Activated CD4-positive, alpha-beta T cell treated with anti-CD3 and anti-CD28 coated beads, Interleukin-2, amount 50 U/mL, for 16 hours (primary cell): ENCODE measurements at places on chromosomes 7 and 10.

GRCh38 chr7:116212869-116213268, 2.5 kb downstream of the TES start:
- no peak for DNase-seq

DNA sequence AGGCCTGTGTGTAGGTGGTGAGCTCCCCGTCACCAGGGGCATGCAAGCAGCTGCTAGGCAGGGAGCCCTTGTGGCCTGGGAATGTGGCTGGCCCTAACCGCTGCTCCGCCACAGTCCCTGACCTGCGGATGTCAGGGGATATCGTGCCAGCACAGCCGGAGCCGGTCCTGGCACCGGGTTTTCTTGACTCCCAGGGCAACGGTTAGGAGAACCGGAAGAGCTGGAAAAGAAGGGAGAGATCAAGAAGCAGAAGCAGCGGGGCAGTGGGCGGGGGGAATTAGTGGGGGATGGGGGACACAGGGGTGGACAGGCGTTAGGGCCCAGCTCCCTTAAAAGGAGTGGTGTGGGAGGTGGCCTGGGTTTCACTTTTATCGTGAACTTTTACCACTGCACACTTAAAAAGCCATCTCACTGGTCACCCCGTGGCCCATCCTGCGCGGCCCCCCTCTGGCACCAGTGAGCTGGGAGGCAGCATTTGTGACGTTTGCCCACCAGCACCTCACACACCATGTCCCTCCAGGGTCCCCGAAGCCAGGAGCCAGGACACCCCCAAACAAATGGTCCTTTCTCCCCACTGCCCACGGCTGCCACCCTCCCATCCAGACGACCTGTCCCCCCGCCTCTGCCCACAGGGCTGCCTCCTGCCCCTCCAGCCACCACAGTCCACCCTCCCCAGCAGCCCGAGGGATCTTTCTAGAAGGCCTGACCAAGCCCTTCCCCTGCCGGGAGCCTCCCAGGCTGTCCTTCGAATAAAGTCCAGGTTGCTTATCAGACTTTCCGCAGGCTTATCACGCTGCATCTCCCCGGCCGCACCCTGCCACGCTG, 1.8 kb upstream of the MICALL2 start:
- DNase-seq: no peak

GRCh38 chr10:11063856-11064255, 46.2 kb downstream of the CELF2 start:
- DNase-seq: no peak

DNA sequence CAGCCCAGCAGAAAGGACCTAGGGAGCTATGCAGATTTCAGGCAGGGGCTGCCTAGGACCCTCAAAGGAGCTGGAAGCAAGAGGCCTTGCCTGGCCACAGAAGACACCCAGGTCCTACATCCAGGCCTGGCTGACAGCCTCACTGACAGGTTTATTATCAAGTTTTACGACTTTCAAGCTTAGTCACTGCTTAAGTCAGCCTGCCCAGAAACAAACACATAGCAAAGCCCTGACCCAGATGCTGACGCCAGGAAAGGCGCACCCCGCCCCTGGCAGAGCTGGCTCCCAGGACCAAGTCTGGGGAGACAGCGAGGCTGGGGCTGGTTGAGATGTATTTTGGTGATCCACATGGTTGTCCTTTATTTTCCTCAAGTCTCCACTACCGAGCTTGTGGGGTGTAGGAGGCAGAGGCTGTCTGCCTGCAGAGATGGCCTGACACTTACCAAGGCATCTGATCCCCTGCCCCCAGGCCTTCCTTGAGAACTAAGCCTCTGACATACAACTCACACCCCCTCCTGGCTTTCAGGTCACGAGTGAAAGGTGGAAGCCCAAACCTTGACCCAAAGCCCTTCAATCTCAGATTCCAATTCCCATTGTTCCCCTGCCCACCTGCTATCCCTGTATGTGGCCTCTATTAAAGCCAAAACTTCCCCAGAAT, 80.7 kb upstream of the EMX2 start:
- no peak for DNase-seq

GRCh38 chr7:6556196-6556595, 4.9 kb upstream of the GRID2IP start:
- no peak for DNase-seq

DNA sequence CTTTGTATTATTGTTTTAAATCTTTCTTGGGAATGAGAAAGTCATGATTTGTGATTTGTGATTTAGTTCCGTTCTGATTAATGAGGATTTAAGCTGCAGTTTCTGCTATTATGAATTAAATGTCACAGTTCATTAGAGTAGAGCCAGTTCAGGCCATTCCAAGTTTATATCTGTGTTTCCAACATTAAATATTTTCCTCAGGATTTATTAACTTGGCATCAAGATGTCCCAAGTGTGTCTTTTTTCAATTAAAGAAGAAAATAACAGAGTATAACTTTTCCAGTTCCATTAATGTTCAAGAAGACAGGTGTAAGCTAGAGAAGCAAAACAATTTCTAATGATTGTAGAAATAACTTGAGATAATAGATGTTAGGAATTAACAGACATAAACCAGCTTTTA, 1183.2 kb upstream of the CELF2 start:
- no peak for DNase-seq

GRCh38 chr10:95578619-95579018, 17.4 kb upstream of the SORBS1 start:
- no peak for DNase-seq

GRCh38 chr7:90669492-90669891, 73.4 kb downstream of the CDK14 start:
- no peak for DNase-seq

- DNase-seq: no peak
These were observed 58.7 kb downstream of the PLPP4 start for GRCh38 chr10:120515741-120516140.

DNA sequence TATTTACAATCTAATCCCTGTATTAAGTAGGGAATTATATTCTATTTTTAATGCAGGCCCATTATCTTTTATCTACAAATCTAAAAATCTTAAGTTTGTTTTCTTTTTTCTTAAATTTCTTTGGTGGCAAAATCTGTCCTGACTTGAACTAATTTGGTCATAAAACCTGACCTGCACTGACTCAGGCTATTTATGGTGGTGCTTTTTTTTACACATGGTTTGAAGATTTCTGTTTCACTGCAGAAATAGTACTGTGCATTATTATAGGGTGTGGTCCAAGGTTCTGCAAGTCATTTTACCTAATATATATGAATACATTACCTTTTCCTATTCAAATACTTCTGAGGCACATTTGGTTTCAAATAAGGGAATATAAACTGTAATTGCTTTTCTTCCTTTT, 137.0 kb downstream of the CD36 start:
- DNase-seq: no peak

DNA sequence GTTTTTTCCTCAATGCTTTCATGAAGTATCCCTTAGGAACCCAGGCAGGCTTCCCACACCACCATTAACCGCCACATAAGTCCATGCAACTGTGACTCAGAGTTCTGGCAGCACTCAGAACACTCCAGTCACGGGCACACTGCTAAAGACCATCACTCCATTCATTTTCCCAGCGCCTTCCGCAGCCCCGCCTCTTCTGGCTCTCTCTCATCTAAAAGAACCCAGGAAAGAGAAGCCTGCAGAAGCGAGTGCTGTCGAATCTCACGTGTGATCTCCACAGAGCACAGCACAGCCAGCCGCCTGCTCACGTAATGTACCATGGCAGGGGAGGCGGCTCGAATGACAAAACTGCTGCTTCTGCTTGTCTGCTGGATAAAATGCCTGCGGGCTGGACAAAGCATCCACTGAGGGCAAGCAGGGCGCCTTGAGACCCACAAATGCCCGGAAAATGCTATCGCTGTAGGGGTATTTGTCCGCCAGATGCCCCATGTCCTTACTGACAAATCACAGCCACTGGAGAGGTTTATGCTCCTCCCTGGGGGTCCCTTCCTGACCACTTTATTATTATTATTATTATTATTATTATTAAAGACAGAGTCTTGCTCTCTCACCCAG, 1.8 kb downstream of the PSMG3 start:
- DNase-seq: no peak

- DNase-seq: no peak
These were observed 149.6 kb upstream of the PRPS1L1 start for GRCh38 chr7:18177129-18177814.

- no peak for DNase-seq
These were observed 25.2 kb downstream of the DNAJB12 start for GRCh38 chr10:72329290-72330068.

DNA sequence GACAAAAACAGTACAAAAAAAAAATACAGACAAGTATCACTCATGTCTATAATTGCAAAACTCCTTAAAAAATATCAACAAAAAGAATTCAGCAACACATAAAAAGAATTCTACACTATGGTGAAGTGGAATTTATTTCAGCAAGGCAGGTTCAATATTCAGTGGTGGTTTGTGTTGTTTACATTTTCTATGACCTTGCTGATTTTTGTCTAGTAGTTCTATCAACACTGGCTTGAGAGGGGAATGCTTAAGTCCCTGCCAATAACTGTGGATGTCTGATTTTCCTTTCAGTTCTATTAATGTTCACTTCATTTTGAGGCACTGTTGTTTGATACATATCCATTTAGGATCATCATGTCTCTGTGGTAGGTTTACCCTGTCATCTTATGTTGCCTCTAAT, 58.5 kb downstream of the CADPS2 start:
- no peak for DNase-seq

DNA sequence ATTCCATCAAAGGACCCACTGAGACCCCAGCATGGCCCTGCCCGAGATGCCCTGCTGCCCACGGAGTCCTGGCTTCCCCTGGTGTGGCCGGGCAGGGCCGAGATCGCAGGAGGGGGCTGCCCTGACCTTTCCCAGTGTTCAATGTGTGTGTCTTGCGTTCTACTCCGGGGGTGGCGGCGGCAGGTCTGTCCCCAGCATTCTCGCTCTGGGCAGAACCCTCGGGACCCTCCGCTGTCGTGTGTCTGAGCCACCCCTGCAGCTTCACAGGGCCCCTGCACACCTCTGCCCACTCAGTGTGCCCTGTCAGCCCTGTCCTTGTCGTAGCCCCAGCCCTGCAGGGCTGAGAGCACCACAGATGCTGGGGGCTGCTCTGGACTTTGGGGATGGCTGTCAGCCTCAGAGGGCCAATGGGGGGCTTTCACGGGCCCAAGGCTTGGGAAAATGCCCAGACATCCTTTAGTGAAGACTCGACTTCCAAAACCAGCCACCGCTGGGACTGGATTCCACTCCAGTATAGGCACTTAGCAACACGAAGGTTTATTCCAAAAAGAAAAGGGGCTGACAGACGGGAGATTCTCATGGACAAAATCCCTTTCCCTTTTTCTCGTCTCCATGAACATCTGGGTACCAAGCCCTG, 30.0 kb upstream of the KNDC1 start:
- no peak for DNase-seq
